B cell (primary cell): ENCODE measurements at places on chromosomes 4 and X. TPM values are rescaled to one million over a fixed set of nuclear protein-coding genes. Genes with fewer than 3 reads are reported as not detected.

Gene ZDHHC9
- 4.5 and 6.1 TPM in 2 replicates for total RNA-seq

Gene FHL1
- 5.6 and 8.0 TPM in 2 replicates for total RNA-seq

Gene RS1
- not detected in 2 replicates for total RNA-seq

Gene PABPC1L2A
- not detected in 2 replicates for total RNA-seq

DNA sequence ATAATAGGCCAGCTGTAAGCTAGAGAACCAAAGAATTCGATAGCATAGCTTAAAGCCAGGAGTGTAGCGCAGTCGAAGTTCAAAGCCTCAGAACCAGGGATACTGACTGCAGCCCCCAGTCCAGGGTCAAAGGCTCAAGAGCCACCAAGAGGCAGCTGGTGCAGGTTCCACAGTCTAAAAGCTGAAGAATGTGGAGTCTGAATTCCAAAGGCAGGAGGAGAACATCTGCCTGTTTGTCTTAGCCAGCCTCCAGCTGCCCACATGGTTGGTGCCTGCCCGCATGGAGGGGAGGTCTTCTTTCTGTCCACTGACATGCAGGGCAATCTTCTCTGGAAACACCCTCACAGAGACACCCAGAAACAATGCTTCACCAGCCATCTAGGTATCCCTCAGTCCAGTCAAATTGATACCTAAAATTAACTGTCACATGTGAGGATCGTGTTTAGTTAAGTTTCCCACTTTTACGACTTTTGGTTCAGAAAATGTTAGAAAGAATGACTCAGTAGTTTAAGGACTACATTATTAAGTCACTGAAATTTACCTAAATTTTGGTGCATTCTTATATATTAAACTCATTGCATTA is 52.8 kb upstream of the RHOH start:
- no peak for DNase-seq

- DNase-seq: no peak
Measured at GRCh38 chr4:5750946-5751665, 40.1 kb downstream of the EVC start.

- no peak for DNase-seq
Measured at GRCh38 chr4:84672177-84672576, 89.2 kb downstream of the CDS1 start.

DNA sequence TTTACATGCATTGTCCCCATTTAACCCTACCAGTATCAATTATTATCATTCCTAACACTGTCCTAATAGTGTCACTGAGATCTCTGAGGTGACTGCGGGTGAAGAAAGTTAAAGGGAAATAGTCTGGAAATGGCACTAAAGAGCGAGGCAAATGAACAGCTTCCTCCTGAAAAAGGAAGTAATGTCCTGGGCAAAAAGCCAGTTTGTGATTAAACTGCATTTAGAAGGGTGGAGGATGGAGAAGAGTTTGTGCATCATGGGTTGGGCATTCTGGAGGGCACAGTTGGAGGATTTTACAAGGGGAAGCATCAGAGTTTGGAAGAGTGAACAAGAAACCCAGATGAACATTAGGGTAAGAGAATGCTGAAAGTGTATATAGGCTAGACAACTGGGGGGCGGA is 60.5 kb upstream of the SLC25A4 start:
- DNase-seq: no peak

DNA sequence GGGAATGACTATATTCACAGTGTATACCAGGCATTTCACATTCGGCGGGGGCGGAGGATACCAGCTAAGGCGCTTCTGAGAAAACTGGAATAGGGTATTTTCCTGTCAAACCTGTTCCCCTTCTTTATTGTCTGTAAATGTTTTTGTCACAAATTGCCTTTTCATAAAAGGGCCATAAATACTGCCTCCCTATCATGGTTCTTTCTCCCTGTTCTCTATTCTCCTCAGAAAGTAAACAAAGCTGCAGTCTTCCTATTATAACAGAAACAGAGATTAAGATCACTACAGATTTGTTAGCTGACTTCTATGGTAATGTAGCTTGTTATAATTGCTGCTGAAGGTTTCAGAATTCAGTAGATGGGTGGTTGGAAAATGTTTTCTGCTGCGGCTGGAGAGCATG is 32.2 kb downstream of the MID2 start:
- DNase-seq: no peak

DNA sequence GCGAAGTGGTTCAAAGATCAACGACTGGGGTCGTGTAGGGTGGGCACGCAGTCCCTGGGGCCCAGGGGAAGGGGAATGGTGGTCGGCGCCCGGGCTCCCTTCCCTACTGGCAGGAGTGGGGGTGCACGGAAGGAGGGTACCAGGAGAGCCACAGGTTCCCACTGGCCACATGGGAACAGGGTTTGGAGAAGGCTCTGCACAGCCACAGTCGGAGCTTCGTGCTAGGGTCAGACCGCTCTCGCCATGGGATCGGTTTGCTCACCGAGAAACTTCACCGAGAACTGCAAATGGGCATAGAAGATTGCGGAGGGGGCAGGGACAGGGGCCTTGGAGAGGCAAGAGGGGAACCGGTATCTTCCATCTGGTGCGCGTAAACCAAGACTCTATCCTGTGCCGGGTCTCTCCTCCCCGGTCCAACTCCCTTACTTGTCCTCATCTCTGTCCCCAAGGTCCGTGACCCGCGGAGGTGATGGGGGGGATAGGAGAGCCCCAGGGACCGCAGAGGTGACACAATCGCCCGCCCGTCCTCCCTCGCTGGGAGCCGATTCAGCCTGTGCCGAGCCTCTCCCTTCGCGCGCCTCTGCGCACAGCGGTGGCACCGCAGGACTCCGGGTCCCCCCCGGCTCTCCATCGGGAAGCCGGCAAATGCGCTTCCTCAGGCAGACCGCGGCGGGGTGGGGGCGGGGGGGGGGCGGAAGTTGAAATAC is 1.0 kb downstream of the SCD5 start:
- DNase-seq: peak; percentile 26

GRCh38 chr4:98584265-98584664 is 74.1 kb downstream of the TSPAN5 start:
- DNase-seq: no peak

GRCh38 chrX:155263854-155264628 is at the start of gene RAB39B:
RAB39B (minus strand) TSS chrX:155264491; CDS start chrX:155264288, 203 bp downstream.
- DNase-seq: peak; percentile 75

Gene SLITRK4
- total RNA-seq: not detected in 2 replicates

GRCh38 chrX:40414335-40414734 is 166.4 kb upstream of the ATP6AP2 start:
- no peak for DNase-seq

GRCh38 chr4:72546456-72546855 is 22.6 kb downstream of the ADAMTS3 start:
- DNase-seq: no peak

DNA sequence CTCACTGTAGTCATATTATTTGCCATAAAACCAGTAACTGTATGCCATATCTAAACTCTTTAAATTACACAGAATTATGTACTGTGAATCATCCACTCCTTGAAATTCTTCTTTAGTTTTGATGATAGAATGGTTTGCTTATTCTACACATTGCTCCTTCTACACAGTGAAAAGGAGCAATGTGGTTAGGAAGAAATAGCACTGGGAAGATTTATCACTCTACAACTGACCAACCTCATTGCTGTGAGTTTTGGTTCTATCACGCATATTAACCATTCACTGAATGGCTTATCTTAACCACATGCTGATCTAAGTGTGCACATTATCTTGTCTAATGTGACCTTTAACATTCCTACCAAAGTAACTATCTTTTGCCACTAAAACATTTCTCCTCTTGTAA is 415.7 kb upstream of the NDST4 start:
- no peak for DNase-seq
